ENCODE measurements at places on chromosomes 7 and 10. TPM values are rescaled to one million over a fixed set of nuclear protein-coding genes. Genes with fewer than 3 reads are reported as not detected.

The HOXA10 gene
- total RNA-seq = 6.5 TPM

The LRRC61 gene
- 1.00 TPM for total RNA-seq

The C10orf105 gene
- not detected for total RNA-seq

The INMT gene
- 0.27 TPM for total RNA-seq

The MORN4 gene
- total RNA-seq = 6.1 TPM

Data from mammary microvascular endothelial cell (primary cell).